Right ventricle myocardium inferior (tissue), 1 donor: ENCODE measurements at places on chromosomes 5 and 9.
A peak's percentile ranks its signal among the peaks of the same experiment; 100 is the strongest.

GRCh38 chr5:159873680-159874079, 42.6 kb upstream of the ADRA1B start:
- DNase-seq, result no peak

DNA sequence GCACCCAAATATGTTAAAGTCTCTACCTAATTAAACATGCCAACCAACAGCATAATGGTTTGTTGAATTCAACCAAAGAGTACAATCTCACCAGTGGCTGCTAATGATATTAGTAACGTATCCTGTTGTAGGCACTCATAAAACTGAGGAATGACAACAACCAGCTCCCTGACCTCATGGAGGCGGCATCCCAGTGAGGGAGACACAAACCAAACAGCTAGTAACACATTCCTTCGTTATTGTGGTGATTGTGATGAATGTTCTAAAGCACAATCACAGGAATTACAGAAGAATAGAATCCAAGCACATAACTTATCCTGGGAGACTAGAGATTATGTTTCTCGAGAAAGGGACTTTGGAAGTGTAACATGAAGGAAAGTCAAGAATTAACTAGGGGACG, 224.6 kb downstream of the CTNND2 start:
- no peak for DNase-seq

- DNase-seq, result no peak
These were observed 11.3 kb downstream of the C5orf63 start for GRCh38 chr5:127061956-127062355.

DNA sequence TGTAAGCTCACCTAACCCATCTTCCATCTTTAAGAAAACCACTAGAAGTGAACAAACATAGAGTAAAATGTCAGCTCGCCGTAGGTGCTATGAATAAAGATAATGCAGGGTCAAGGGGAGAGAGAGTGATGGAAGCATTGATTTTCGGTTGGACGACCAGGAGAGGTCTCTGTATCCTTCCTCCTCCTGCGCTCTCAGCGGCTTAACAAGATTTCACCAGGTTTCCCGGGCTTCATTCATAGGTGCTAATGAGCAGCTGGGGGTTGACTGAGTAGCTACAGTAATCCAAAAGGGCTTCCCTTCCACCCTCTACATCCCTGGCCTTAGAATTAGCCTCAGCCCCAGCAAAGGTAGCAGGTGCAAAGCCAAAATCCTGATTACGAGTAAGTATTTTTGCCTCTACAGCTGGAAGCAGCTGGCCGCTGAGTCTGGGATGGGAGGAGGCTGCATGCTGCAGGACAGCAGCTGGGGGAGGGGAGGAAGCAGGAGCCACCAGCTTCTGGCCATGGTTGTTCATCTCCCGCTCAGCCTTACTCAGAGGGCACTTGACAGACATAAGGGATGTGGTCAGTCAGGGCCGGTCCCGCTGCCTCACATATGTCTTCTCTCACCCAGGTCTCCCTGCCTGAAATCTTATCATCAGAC, 112.0 kb upstream of the IL12B start:
- no peak for DNase-seq

DNA sequence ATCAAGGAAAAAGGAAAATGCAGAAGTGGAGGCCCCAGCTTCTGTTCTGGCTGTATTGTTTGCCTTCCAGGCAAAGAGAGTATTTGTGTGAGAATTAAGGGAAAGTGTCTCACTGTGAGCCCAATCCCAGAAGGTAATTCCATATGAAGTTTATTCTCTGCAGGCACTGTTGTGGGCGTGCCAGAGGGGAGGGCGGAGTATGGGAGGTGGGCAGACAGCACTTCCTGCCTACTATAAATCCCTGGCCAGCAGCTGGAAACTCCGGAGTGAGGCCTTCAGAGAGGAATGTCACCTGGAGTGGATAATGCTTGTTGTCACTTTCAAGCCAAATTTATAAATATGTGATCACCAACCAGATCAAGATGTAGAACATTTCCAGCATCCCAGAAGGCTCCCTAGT, 209.5 kb downstream of the ARHGAP26 start:
- no peak for DNase-seq

DNA sequence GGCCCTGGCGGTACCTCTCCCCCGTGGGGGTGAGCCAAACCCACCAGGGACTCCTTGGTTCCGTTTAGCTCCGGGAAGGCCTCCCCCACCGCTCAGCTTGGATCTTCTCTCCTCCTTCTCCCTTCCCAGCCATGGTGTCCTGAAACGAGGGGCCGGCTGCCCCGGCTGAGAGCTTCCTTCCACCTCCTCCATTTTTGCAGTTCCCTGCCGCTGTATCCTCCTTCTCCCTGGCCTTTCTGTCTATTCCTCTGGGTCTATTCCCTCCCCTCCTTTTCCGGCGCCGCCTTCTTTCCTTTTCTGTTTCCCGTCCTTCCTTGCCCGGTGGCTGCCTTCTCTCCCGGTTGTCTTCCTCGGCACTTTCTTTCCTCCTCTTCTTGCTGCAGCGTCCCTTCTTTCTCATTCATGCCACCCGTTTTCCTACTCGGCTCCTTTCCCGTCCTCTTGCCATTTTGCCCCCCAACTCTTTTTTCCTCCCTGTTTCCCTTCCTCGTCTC, 110.4 kb downstream of the LIFR start:
- DNase-seq, result no peak

DNA sequence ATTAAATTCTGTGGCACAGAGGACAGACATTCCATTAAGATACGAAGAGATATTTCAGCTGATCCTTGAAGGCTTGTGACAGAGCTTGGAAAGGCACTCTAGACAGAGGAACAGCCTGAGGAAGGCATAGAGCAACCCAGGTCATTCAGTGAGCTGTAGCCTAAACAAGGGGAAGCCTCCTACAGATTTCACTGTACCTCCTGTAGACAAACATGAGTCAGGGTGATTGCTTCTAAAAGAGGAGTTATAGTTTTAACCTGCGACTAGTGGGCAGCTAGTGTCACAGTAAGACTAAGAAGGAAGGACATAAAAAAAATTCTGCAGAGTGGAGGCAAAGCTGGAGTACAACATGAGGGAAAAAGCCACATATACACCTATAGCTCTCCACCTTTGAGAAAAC, 43.5 kb upstream of the ANKDD1B start:
- no peak for DNase-seq

DNA sequence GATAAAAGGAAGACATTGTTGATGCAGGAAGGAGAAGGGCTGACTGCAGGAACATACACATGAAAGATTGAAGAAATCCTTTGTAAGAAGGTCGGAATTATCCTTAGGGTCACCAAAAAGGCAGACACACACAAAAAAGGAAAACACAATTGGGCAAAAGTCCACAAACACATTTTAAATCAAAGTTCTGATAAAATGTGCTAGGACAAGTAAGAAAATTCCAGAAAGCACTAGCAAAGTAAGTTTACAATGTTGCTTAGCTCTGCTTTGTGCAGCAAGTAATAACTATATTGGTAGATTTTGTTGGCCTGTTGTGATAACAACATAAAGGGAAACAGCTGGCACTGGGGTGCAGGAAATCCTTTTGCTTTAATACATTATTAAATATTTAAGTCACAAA, 99.8 kb upstream of the VCAN start:
- DNase-seq, result no peak

GRCh38 chr5:100469767-100470166, 65.4 kb upstream of the FAM174A start:
- DNase-seq, result no peak

DNA sequence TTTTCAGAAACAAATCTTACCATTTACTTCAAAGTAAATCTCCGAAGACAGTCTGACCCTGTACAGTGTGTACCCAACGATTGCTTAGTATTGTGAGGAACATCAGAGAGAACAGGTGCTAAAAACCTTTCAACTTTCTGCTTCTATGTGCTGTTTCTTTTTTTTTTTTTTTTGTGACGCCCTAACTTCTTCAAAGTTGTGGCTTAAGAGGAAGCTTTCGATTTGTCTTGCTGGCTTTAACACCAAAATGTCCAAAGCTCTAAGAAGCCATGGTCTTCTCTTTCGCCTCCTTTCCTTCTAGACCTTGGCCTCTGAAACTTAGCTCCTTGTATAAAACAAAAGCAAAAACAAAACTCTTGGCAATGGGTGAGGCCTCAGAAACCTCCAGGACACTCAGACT, 1.2 kb downstream of the TNFSF8 start:
- no peak for DNase-seq

- DNase-seq, result no peak
These were observed 98.2 kb downstream of the DAP start for GRCh38 chr5:10662661-10663488.

DNA sequence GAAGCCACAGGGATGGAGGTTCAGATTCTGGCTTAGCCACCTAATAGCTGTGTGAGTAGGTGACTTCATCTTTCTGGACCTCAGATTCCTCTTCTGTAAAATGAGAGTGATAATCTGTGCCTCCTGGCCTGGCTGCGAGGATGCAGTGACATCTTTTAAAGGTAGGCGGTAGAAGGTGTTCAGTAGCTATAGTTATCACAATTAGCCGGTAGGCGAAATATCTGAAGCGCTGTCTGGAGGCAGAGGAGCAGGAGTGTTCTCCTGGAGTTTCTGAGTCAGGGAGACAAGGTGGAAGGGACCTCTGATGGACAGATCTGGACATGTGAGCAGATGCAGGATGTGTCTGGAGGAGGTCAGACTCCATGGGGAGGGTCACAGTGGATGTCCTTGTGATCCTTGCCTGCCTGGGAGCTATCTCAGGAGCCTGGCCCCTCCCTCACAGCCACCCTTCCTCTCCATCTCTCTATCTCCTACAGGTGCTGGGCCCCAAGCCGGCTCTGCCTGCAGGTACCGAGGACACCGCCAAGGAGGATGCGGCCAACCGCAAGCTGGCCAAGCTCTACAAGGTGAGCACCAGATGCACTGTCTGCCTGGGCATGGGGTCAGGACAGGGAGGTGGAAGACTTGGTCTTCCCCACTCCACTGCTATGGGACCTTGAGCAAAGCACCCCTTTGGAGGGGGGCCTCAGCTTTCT, 45.6 kb downstream of the GSN start:
- DNase-seq, result no peak

DNA sequence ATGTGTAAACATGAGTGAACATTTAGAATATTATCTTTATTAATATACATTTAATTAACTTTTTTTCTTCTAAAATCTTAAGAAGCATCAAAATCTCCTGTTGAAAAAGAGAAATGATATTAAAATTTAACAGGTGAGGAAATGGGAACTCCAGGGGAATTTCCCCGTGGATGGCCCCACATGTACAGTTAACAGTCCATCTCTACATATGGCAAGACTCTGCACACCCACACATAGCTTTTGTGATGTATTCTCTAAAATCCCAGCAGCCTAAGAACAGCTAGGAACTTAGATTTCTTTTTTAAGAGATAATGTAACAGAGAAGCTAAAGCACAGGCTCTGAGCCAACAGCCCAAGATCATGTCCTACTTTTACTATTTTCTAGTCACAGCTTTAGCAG, 556.3 kb upstream of the RGMB start:
- no peak for DNase-seq

DNA sequence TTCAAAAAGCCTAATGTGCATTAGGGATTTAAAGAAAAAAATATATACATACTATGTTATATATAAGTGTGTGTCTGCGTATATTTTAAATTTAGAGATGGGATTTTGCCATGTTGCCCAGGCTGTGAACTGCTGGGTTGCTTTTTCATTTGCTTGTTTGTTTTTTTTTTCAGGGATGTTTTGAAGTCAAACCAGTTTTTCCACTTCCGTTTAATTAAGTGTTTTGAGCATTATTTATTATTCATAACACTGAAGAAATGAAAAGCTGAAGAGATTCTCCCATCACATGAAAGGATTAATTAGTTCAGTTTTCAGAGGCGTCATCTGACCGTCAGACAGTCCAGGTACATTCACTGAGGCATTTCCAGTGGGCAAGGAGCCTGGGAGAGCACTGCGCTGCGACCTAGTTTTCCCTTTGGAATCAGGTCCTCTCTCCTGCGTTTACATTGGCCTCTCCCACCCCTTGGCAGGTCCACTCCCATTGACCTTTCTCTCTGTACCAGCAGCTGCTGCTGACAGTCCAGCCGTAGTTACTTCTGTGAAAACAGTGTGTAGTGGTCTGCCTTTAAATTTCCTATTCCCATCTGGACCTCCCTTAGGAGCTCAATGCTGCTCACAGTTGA, 26.0 kb downstream of the ARRDC3 start:
- DNase-seq, result no peak

DNA sequence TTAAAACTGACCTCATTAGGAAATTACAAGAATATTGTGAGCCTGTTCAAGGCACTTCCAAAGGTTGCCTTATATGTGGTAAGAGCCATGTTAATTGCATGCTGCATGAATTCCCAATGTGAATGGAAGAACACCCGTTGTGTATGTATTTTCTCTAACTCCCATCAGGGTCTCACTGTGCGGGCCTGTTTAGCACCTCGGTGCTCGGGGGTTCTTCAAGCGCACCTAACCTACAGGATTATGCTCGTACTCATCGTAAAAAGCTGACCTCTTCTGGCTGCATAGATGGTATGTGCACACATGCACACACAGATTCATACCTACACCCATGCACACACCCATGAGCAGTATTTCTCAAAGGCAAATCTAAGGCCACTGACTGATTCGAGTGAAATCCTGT, 66.1 kb downstream of the PPIP5K2 start:
- DNase-seq, result no peak

DNA sequence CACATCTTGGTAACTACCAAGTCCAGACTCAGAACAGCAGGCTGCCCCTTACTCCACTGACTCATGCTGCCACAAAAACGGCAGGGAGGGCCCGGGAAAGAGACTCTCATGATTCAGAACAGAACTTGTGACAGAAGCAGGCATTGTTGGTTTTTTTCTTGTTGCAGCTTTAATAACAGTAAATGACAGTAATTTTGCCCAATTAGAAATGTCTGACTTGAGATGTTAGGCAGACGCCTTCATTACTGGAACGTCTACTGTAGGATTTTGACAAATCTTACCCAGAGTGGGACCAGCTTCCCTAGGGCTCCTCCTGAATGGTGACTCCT, 77.9 kb downstream of the SEMA5A start:
- no peak for DNase-seq

- no peak for DNase-seq
These were observed 1224.0 kb upstream of the CDH18 start for GRCh38 chr5:21212026-21212425.

- DNase-seq, result peak; percentile 15
These were observed 53.8 kb downstream of the NDST1 start for GRCh38 chr5:150561571-150562275.

- no peak for DNase-seq
These were observed 1350.1 kb upstream of the ACO1 start for GRCh38 chr9:31034311-31034710.

DNA sequence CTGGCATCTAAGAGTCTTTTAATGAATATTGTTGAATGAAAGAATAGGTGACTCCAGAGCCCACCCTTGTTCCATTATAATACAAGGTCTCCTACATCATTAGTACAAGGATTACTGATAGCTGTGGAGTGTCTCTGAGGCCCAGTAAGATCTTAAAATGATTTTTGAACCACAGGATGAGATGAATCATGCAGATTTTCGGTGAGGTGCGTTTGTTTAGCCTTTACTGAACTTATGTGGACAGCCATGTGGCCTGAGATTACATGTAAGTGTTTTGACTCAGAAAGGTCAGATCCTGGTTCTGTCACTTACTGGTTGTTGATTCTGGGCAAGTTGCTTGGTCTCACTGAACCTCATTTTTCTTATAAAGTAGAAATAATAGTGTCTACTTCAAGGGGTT, 21.6 kb downstream of the NFX1 start:
- DNase-seq, result no peak

- DNase-seq, result no peak
These were observed 31.6 kb downstream of the NUP188 start for GRCh38 chr9:128979111-128979510.
